ENCODE measurements at places on chromosomes 6 and 20.

- DNase-seq, result no peak
Observed at GRCh38 chr6:45614488-45615285, 237.0 kb upstream of the SUPT3H start.

- DNase-seq, result no peak
Observed at GRCh38 chr20:23643659-23644058, 5.9 kb upstream of the CST3 start.

DNA sequence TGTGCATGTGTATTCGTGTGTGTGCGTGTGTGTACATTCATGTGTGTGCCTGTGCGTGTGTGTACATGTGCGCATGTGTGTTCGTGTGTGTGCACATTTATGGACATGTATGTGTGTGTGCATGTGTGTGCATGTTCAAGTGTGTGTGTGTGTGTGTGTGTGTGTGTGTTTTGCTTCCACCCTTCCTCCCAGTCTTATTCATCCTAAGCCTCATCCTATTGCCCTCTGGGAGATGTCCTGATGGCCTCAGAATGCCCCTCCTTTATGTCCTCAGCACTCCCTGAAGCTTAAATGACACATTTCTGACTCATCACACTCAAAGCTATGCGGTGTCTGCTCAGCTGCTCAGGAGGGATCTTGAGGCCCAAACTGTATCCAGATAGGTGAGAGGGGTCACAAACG lies 76.6 kb upstream of the CCDC167 start:
- DNase-seq, result no peak

GRCh38 chr20:46108435-46108841 lies 9.7 kb upstream of the CD40 start:
- no peak for DNase-seq

DNA sequence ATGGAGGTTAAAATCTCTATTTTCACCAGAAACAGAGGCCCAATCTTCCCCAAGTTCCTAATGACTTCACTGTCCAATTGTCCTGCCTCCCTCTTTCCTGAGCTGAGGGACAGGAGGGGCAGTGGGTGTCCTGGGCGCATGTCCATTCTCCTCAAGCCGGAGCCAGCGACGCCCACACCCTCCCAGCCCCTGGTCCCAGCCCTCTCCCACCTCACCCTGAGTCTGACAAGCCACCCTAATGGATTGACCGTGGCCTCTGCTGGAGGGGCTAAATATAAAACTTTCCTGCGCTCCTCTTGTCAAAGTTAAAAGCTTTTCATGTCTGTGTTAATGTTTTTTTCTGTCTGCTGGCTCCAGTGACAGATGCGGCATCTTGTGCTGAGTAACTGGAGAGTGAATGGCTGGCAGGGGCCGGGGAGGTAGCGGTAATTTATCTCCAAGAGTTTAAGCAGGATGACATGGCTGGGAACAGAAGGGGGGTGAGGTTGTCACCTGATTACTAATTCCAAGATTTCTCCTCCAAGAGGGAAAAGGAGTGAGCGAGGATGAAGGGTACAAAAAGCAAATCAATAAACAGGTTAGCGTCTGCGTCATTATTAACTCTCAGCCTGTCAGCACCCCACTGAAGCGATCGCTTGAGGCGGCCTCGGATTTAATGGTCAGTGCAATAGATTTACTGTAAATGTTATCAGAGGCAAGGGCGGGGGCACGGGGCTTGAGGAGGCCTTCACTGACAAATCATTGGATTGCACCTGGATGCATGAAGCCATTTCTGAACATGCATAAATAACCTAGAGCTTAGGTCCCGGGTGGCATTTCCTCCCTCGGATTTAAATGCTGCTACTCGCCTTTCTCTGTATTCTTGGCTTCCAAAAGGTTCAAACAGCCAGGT lies 118.1 kb upstream of the MAFB start:
- no peak for DNase-seq

DNA sequence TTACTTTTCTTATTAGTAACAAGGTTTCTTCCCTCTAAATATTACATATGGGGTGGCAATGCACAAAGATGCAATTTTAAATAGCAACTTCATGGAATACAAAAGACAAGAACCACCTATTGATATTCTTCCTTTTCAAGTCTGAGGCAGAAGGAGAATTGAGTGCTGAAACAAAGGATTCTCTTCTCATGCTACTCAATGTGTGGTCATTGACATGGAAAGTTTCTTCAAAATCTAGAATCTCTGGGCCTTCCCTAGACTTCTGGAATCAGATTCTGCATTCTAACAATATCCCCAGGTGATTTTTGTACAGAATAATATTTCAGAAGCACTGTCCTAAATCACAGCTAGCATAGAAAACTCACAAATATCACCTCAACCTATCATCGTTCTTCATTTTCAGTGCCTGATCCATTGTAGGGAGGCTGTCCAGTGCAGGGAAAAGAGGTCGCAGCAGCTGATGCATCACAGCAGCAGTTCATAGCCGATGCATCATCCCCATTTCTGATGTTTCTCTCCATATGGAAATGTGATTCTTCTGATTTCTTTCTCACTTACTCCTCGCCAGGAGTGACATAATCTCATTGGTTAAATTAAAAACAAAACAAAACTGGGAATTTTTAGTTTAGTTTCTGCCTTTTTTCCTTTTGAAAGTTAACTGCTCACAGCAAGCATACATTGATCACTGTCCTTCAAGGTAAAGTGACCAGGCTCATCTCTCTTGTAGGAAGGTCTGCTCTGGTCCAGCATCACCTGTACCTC lies 139.5 kb upstream of the FAM83B start:
- DNase-seq, result no peak

GRCh38 chr20:926670-927069 lies 10.5 kb upstream of the ANGPT4 start:
- DNase-seq, result no peak

DNA sequence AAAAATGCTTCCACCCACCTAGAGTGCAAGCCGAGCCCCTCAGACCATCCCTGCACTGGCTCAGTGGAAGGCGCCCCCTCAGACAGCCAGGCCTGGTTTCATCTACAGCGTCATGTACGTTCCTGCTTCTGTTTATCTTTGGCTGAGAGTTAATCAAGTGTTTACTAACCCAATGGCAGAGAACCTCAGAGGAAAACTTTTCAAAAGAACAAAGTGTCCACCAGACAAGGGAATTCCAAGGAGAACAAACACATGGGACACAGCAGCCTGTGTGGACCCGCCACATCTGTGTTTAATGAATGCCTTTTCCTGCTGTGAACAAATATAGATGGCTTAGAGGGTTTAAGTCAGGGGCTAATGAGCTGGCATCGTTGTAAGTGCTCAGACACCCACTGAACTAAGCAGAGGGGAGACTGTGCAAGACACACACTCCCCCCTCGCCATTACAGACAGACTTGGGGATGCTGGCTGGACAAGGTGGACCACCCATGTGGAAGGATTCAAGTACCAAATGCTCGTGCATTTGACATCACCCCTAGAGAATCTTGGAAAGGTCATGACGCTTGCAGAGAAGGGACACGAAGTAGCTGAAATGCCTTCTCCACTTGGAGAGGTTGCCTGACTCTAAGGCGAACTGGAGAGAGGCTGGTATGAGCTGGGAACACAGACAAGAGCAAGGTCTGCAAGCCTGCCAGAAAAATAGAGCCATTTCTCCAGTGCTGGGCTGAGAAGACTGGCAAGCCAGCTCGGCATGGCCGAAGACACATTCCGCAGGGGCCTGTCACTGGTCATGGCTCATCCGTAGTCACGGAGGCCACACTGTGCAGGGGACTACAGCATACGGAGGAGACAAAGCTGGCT lies 53.5 kb upstream of the NXT1 start:
- no peak for DNase-seq

DNA sequence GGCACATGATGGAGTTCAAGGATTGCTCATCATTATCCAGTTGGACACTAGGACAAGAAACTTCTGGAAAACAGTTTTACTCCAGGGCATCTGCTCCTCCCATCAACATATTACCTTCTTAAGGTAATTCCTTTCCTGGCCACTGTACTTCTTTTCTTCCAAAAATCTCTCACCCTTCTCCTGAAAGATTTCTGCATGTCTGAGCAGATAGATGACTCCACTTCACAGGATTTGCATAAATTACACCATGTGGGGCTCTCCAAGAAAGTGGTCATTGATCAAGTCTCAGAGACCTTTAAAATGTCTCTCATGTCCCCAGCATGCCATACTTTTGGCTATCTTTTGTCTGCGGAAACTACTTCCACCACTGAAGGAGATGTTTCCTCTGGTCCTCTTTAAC lies 103.2 kb upstream of the TNFAIP3 start:
- DNase-seq, result no peak

- DNase-seq, result no peak
Observed at GRCh38 chr20:4160761-4161305, 145.5 kb upstream of the RNF24 start.

DNA sequence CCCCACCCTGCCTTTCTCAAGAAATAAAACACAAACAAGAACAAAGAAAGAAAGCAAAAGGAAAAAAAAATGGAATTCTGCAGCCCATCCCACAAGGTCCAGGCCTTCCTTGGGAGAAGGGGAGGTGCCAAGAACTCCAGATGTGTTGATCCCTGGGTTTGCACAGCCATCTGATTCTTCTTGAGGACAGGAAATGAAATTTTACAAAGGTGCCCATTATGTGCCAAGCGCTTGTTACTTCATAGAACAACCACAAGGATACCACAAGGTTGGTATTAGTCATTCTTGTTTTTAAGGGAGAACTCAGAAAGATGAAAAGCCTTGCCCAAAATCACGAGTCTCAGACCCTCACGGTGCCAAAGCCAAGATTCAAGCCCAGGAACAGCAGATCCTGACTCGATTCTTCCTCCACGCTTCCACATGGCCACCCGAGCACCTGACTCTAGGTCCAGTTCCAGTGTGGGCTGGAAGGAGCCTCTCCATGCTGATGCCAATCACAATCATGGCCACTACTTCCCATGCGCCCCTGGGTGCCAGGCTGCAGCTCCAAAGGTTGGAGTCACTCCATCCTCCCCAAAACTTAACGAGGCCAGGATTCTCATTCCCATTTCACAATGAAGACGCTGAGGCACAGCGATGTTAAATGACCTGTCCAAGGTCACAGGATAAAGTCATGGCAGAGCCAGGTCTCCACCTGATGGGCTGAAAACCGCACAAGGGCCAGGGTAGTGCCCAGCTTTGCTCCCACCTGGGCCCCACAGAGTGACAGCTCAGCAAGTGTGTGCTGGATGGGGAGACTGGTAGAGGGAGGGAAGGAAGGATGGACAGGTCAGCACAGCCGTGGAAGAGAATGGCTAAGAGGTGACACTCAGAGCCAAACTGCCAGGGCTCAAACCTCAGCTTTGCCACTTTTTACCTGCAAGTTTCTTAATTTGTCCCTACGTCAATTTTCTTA lies 66.7 kb upstream of the TOP1 start:
- DNase-seq, result no peak

DNA sequence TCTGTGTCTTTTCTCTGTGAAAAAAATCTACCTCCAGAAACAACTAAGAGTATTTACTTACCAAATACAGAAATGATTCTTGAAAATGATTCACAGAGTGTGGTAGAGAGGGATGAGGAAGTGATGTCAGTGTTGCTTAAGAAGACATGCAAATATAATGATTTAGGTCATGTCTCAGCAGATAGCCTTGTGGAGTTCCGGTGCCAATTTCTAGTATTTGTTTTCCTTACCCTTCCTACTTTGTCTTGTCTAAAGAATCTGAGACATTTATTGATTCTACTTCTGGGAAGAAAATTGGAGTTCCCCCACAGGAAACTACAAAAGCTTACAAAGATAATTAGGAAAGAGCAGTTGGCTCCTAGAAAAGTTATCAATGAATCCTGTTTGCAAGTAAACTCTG lies 68.8 kb downstream of the GJA1 start:
- DNase-seq, result no peak

DNA sequence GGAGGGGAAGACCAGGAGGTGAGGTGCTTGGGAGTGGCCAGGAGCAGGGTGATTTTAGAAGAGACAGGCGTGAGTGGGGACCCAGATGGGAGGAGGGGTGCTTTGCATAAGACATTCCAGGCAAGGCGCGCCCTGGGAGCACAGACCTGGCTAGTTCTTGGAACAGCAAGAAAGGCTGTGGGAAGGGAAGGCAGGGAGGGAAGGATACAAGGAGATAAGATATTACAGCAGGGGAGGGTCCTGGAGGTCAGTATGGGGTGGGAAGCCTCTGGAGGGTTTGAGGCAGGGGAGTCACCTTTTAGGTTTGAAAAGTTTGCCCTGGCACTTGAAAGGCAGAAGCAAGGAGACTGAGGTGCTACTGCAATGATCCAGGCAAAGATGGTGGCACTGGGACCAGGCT lies 111.8 kb downstream of the ZDHHC14 start:
- DNase-seq, result no peak

DNA sequence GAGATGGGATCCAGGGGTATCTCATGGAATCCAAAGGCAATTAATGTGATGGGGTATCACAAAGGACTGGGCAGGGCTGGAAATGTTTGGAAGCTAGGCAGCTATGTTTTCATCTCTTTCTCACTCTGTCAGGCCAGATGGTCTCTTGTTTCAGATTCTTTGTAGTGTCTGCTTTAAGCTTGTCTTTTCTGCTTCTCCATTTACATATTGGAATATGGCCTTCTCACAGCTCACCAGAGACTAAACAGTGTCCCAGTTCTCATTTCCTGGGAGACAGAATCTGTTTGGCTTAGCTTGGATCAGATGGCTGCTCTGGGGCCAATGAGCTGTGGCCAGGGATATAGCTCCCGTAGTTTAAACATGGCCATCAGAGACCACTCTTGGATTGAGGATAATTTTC lies 78.9 kb downstream of the SLC35F1 start:
- peak; percentile 3 for DNase-seq

DNA sequence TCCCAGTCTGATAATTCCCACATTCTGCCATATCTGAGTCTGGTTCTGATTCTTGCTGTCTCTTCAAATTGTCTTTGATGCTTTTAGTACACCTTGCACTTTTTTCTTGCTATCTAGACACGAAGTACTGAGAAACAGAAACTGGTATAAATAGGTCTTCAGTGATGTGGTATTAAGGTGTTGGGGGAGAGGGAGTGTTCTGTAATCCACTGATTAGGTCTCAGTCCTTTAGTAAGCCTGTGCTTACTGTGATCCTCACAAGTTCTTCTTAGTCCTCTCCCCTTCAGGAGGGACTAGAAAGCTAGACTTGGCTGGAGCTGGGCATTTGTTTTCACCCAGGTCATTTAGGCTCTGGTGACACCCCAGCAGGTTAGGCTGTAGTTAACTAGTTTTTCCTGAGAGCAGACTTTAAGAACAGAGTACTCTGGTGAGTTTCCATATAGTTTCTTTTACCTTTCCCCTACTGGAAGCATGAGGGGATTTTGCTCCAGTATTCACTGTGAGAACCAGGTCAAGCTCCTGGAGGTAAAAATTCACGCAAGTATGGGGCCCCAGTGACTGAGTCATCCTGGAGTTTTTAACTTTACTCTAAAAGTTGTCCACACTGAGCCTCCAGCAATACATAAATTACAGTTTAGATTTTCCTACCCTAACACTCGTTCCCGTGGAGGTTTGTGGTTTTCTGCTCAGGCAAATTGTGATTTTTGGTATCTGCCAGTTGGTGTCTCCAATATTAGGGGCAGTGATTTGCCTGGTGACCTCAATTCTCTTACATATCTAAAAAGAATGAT lies 154.6 kb downstream of the CDKAL1 start:
- no peak for DNase-seq
